ENCODE measurements at places on chromosomes 7 and 10.

- no peak for DNase-seq
- no peak overlapping the region for H3K27ac ChIP-seq
- no peak overlapping the region for H3K4me3 ChIP-seq
- peaks cover 16% of the 10 kb centered on the region for H3K4me1 ChIP-seq
- no peaks in the 10 kb centered on the region for H3K36me3 ChIP-seq
These were observed 27.7 kb upstream of the PDCD4 start for GRCh38 chr10:110843796-110844616.

DNA sequence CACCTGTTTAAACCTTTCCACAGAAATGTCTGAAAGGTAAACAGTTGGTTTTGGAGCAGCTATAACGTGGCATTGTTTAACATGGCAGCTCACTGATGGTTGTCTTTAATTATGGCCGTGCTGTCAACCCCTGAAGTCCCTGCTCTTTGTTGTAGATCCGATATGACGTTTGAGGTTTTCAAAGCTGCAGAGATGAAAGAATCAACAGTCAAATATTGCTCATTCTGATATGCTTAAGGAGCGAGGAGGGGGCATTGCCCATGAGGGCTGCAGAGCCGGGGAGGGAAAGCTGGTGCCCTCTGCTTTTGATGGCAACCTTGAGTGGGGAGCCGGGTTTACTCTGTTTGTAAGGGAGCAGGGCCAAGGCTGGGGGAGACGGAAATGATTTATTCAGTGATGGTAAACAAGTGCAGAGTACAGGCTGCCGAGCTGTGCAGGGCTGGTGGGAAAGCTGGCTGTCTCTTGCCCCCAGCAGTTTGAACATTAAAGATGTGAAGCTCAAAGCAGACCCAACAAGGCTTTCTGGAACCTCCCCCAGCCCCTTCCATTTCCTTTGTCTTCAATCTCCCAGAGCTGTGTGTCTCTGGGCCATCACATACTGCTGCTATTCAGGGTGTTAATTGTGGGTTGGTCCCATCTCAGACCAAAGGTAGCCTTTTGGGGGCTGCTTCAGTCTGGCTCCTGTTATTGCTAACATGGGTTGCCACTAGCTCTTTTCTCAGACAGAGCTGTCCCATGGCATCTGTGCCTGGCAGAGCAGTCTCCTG lies 345.5 kb downstream of the LRMDA start:
- H3K4me3 ChIP-seq = peak overlapping the region; percentile 4
- H3K36me3 ChIP-seq = no peaks in the 10 kb centered on the region
- no peak for DNase-seq
- H3K4me1 ChIP-seq = peaks cover 23% of the 10 kb centered on the region
- H3K27ac ChIP-seq = no peak overlapping the region

DNA sequence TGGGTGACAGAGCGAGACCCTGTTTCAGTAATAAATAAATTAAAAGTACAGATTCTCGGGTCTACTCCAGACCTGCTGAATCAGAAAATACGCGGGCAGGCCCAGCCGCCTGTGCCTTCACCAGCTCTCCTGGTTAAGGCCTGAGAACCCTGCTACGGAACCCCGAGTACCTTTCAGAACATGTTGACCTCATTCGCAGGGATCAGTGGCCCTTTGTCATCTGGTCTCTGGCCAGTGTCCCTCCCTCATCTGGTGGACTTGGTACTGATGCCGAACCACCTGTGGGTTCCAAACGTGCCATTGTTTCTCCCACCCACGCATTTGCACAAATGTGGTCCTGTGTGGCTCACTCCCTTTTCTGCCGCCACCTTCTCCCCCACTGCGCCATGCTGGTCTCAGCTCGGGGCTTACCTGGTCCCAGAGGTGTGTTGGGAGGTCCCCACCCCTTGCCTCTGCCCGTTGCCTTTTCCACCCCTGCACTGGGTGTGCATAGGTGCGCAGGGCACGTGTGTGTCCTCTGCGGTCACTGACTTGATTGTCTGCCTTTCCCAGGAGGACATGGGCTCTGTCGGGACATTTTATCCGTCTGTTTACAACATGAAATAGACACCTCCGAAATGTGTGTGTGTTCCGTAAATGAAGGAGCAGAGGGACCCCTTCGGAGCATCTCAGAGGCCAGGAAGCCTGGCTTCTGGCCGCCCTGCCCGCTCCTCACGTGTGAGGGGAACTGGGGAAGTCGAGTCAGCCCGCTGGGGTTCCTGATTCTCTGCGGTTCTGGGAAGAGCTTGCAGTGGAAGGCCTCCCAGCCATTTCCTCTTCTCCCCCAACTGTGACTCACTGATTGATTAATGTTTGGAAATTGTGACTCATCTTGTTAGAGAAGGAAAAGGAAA lies 135.2 kb downstream of the CUX1 start:
- no peaks in the 10 kb centered on the region for H3K27me3 ChIP-seq
- H3K36me3 ChIP-seq = no peaks in the 10 kb centered on the region
- peaks cover 38% of the 10 kb centered on the region for H3K4me1 ChIP-seq
- H3K4me3 ChIP-seq = peak overlapping the region; percentile 36
- DNase-seq = no peak
- peak overlapping the region; percentile 60 for H3K27ac ChIP-seq

DNA sequence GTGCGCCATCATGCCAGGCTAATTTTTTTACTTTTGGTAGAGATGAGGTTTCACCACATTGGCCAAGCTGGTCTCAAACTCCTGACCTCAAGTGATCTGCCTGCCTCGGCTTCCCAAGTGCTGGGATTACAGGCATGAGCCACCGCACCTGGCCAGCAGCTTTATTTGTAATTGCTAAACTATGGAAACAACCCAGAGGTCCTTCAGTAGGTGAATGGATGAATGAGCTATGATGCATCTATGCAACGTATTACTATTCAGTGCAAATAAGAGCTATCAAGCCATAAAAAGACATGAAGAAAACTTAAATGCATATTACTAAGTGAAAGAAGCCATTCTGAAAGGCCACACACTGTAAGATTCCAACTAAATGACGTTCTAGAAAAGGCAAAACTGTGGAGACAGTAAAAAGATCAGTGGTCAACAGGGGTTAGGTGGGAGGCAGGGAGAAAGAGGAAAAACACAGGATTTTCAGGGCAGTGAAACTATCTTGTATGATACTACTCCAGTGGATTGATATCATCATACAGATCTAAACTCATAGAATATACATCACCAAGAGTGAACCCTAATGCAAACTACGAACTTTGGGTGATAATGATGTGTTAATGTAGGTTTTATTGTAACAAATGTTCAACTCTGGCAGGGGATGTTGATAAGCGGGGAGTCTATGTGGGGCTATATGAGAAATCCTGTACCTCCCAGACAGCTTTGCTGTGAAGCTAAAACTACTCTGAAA lies 66.7 kb downstream of the PRTFDC1 start:
- peaks cover 8% of the 10 kb centered on the region for H3K4me1 ChIP-seq
- H3K36me3 ChIP-seq = no peaks in the 10 kb centered on the region

DNA sequence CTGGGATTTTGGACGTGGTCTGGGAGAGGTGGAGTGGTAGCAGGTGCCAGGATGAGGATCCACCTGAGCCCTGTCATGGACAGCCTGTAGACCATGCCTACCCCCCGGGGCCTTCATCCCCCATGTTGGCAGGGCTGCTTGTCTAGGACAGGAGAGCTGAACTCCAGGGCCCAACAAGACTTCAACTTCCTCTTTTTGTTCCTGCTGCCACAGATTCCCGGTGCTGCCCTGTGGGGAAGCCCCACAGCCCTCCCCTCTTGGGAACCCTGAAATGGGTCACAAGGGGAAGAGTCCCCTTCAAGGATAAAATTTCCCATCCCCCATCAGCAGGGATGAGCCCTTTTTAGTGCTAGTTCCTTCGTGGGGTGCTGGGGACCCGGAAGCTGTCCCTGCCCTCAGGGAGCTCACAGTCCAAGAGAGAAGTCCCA lies 1.3 kb upstream of the CUEDC2 start:
- DNase-seq = no peak
- no peak overlapping the region for H3K27ac ChIP-seq
- H3K36me3 ChIP-seq = no peaks in the 10 kb centered on the region
- no peak overlapping the region for H3K4me3 ChIP-seq

DNA sequence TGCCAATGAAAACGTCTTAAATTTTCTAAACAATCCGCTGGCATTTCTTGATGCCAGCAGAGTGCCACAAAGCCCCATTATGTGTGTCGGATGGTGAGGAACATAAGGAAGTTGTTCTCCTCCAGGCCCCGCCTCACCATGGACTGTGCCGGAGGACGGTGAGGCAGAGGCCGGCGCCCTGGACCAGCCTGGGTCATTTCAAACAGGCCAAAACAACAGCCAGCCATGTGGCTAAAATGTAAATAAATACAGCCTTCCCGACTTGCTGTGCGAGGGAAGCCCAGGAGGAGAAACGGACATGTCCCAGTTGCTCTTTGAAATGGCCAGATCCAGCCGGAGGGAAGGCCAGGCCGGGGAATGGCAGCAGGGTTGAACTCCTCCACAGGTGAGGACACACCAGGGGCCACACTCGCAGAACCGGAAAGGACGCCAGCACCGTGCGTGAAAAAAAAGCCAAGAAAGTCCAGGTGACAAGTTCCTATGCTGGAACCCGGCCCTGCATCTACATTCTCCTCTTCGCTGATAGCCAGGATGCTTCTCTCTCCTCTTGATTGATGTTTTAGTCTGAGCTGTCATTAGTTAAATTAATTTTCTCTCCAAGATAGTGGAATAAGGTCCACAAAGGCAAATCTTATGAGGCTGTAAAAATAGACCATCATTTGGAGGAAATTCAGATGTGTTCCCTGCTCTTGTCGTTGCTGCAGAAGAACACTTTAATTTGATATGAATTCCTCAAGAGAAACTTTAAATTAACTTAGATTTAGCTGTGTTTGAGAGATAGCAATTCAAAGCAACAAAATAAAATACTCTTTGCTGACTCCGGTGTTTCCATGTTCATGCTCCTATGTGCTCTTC lies 64.6 kb downstream of the EBF3 start:
- H3K27ac ChIP-seq = no peak overlapping the region
- no peaks in the 10 kb centered on the region for H3K36me3 ChIP-seq
- no peak for DNase-seq
- no peaks in the 10 kb centered on the region for H3K4me1 ChIP-seq

- no peak overlapping the region for H3K27ac ChIP-seq
- no peak for DNase-seq
- H3K4me1 ChIP-seq = no peaks in the 10 kb centered on the region
- no peak overlapping the region for H3K4me3 ChIP-seq
- H3K27me3 ChIP-seq = no peaks in the 10 kb centered on the region
These were observed 18.4 kb downstream of the VTI1A start for GRCh38 chr10:112465299-112465883.

- peaks cover 59% of the 10 kb centered on the region for H3K4me1 ChIP-seq
- no peak for DNase-seq
- peak overlapping the region; percentile 92 for H3K4me3 ChIP-seq
These were observed 2.7 kb downstream of the BAG3 start for GRCh38 chr10:119653916-119654315.

DNA sequence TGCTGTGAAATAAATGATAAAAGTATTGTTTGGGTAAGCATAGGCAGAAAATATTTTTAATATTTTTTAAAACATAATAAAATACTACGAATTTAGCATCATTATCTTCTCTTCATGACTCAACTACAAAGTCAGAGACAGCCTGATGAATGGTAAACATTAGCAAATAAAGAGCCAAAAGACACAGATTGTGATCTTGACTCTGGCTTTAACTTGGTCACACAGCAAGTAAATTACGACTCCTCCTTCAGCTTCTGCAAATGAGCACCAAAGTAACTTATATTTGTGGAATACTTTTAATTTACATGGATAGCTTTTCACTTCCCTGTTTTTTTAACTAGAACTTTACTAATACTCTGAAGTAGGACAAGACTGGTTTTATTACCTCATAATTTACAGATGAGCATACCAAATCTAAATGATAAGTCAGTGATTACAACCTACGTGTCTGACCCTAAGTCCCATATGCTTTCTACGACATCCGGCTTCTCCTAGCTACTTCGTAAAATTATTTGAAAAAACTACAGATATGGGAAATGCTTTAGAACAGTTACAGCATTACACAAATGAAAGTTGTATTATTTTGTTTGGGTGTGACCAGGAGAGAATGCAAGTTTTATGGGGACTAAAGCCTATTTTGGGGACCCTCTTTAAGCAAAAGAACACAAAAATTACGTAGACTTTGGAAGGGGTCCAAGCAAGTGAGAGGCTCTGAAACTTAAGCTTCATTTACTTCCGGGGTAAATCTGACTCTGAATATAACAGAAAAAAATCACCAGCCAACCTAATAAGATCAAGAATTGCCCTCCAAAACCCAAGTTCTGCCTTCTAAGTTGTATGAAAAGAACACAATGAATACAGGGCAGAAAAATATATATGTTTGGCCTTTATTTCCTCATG lies 133.8 kb downstream of the CPEB3 start:
- H3K27me3 ChIP-seq = no peaks in the 10 kb centered on the region
- H3K4me1 ChIP-seq = peaks cover 6% of the 10 kb centered on the region
- no peaks in the 10 kb centered on the region for H3K36me3 ChIP-seq
- H3K4me3 ChIP-seq = peak overlapping the region; percentile 33

GRCh38 chr7:18724318-18724717 lies 228.8 kb downstream of the HDAC9 start:
- no peak for DNase-seq
- no peak overlapping the region for H3K27ac ChIP-seq
- no peaks in the 10 kb centered on the region for H3K4me1 ChIP-seq
- no peak overlapping the region for H3K4me3 ChIP-seq

DNA sequence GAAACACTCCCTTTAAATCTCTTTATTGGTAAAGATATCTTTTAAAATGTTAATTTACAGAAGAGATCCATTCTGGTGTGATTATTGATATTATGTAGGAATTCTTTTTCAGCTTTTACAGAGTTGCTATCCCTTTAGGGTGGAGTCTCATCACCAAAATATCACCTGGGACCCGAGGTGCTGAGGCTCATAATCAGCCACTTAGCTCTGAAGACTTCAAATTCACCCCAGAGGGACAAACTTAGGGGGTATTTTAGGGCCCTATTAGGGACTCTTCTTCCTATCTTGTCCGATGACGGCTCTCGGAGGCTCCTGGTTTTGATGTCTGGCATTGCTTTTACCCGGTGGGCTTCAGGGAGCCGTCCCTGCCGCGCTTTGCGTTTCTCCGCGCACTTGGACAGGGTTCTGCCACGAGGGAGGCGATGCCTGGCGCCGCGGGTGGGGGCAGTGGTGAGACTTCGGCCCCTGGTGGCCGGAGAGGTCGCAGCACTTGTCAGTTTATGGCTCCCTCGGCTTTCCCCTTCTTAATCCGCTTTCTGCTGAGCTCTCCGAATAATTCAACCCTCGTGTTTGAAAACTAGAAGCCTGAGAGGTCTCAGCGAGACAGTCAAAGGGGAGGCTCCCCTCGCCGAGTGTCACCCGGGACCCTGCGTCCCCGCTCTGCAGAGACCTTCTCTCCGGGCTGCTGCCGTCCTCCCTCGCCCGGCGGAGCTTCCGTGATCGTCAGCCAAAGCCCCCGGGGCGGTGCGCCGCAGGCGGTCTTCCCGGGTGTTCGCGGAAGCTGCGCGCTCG lies 27.8 kb downstream of the RBM20 start:
- H3K36me3 ChIP-seq = no peaks in the 10 kb centered on the region
- no peaks in the 10 kb centered on the region for H3K4me1 ChIP-seq
- no peaks in the 10 kb centered on the region for H3K27me3 ChIP-seq
- peak overlapping the region; percentile 35 for H3K27ac ChIP-seq
- H3K4me3 ChIP-seq = peak overlapping the region; percentile 72
- peak; percentile 28 for DNase-seq

- H3K4me3 ChIP-seq = no peak overlapping the region
- no peaks in the 10 kb centered on the region for H3K36me3 ChIP-seq
- no peak overlapping the region for H3K27ac ChIP-seq
- no peaks in the 10 kb centered on the region for H3K27me3 ChIP-seq
- H3K4me1 ChIP-seq = no peaks in the 10 kb centered on the region
These were observed 546.5 kb upstream of the STEAP1 start for GRCh38 chr7:89607792-89608191.

GRCh38 chr10:126312167-126312566 lies 76.1 kb downstream of the ADAM12 start:
- H3K36me3 ChIP-seq = no peaks in the 10 kb centered on the region
- peaks cover 8% of the 10 kb centered on the region for H3K4me1 ChIP-seq
- H3K27ac ChIP-seq = no peak overlapping the region
- no peak overlapping the region for H3K4me3 ChIP-seq
- no peaks in the 10 kb centered on the region for H3K27me3 ChIP-seq
- no peak for DNase-seq
